Inflammatory macrophage treated with lipopolysaccharide for 1 hour (primary cell): ENCODE measurements at places on chromosomes 6 and 20.

DNA sequence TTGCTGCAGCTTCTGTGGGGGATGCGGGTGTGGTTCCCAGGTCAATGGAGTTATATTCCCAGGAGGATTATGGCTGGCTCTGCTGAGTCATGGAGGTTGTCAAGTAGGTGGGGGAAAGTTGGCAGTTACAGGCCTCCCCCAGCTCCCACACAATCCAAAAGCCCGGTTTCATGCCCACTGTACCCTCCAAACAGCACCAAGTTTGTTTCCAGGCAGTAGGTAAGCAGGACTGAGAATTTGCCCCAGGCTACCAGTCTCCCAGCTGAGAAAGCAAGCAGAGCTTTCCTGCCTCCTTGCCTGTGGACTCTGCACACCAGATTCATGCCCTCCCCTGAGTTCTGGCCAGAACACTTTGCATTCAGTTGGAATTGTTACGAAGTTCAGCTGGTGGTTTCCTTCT is 578.2 kb downstream of the MEI4 start:
- no peak for DNase-seq

DNA sequence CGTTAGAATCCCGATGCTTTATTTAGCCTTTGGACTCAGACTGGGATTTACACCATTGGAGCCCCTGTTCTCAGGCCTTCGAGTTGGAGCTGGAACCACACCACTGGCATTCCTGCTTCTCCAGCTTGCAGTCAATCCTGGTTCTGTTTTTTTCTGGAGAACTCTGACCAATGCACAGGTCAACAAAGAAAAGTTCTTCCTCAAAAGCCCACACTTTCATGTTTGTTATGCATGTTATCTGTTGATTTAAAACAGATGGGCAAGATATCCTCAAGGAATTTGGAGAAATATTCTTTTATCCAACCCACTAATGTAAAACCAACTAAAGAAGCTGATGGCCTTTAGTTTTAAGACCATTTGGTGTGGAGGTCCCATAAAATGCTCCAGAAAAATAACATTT is 205.7 kb downstream of the ANKRD60 start:
- no peak for DNase-seq

DNA sequence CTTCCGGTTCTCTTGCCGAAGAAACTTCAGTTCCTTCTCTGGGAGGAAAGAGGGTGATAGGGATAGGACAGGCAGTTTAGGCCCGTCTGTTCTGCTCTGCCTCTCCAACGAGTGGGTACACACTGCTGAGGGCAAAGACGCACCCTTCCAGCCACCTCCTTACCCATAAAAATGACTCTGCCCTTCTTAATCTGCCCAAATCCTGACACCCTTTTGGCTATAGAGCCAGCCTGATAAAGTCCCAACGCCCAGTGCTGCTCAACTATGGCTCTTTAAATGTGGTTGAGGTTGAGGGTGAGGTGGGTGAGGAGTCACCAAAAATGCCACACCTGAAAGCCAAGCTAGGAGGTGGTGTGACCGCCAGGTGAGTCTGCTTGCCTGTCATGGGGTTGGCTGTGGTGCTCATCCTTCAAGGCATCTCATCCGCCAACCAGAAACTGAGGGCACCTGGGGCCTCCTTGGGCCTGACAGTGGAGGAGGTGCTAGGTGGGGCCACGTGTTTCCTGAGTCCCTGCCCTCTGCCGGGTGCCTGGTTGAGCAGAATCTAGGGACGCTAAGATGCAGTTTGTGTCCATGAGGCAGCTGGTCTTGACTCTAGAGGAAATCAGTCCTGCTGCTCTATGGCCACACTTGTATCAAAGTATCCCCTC is 16.3 kb downstream of the CCDC167 start:
- no peak for DNase-seq

- peak; percentile 63 for DNase-seq
These were observed 4.2 kb upstream of the CTSZ start for GRCh38 chr20:59010995-59011873.

GRCh38 chr6:89434954-89435353 is 2.0 kb downstream of the ANKRD6 start:
- DNase-seq = no peak

- DNase-seq = peak; percentile 91
These were observed 368.9 kb upstream of the JARID2 start for GRCh38 chr6:14876778-14877613.

- no peak for DNase-seq
These were observed 104.3 kb upstream of the BEND6 start for GRCh38 chr6:56850626-56851025.

DNA sequence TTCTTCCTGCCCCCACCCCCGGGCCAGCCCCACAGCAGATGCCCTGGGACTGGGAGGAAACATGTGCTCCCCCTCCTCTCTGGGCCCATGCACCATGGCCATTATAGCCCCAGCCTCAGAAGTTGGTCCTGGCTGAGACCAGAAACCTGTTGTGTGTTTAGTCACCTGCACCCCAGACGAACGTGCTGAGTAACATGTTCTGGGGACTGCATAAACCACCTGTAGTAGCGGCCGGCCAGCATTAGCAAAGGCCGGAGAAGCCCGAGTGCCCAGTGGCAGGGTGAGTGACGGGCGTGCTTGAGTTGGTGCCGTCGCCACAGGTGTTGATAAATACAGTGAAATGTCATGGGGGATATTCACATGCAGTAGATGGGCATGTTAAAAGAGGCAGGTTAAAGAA is 73.9 kb downstream of the TCP11 start:
- no peak for DNase-seq

GRCh38 chr6:100479179-100480035 is 14.7 kb upstream of the SIM1 start:
- peak; percentile 53 for DNase-seq

GRCh38 chr6:115898246-115898645 is 162.4 kb downstream of the FRK start:
- no peak for DNase-seq

GRCh38 chr6:145112711-145113148 is 622.6 kb downstream of the EPM2A start:
- no peak for DNase-seq

DNA sequence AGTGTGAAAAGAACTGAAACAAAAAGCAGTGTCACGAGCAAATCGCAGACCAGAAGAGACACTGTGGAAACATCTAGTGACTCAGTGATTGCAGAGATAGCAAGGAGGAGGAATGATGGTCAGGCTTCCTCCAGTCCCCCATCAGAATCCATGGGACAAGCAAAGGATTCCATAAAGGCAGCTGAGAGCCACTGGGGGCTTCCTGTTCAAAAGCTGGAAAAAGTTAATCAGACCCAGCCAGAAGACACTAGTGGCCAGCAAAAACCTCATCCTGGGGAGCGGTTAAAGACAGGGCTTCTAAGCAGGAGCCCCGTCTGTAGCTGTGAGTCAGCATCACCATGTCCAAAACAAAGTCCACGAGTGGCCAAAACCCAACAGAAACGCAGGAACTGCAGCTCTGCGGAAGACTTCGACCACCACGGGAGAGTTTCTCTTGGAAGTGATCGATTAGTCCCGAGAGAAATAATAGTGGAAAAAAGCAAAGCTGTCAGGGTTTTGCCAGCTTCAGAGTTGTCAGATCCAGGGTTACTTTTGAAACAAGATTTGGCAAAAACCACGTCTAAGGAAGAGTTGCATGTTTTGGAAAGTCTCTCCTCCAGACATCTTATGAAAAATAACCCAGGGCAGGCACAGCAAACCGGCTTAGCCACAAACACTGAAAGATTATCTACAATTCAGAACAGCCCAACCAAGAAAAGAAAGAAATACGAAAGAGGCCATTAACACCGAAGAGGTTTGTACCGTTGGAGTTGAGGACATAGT is 51.0 kb downstream of the JAG1 start:
- no peak for DNase-seq

DNA sequence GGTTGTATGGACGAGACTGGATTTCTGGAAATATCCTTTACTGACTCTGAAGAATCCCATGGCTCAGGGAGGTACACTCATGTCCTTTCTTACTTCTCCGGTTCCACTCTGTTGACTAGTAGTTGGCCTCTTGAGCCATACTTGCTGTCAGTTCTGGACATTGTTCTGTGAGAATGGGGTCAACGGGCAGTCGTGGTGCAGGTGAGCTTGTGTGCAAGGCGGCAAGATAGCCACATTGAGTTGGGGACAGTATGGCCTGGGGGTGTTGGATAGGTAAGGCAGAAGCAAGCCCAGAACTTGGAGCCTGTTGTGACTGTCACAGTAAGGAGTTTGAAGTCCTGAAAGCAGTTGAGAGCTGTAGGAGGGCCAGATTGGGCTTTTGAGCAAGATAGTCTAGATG is 13.5 kb upstream of the SLC22A1 start:
- no peak for DNase-seq
